Activated T-cell treated with anti-CD3 and anti-CD28 coated beads for 24 hours (primary cell): ENCODE measurements at places on chromosomes 2 and 18.

GRCh38 chr2:218180467-218181114, 13.8 kb upstream of the CXCR1 start:
- DNase-seq: no peak

DNA sequence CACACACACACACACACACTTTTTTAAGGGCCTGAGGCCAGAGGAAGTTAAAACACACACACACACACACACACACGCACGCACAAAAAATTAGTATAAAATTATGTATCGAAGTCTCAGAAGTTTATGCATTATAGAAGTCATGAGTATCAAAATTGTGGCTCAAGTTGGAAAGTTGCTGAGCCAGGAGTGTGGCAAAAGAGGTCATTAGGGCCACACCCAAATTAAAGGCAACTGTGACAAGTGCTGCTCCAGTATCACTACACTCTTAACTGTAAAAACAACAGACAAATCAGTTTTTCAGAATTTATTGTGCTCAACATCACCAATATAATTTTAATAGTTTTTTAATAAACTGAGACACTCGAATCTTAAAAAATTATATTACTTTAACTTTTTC, 36.9 kb downstream of the YWHAQ start:
- no peak for DNase-seq

GRCh38 chr2:877747-878146, 72.9 kb upstream of the SNTG2 start:
- DNase-seq: no peak

GRCh38 chr2:212343167-212343566, 195.4 kb downstream of the ERBB4 start:
- DNase-seq: no peak

DNA sequence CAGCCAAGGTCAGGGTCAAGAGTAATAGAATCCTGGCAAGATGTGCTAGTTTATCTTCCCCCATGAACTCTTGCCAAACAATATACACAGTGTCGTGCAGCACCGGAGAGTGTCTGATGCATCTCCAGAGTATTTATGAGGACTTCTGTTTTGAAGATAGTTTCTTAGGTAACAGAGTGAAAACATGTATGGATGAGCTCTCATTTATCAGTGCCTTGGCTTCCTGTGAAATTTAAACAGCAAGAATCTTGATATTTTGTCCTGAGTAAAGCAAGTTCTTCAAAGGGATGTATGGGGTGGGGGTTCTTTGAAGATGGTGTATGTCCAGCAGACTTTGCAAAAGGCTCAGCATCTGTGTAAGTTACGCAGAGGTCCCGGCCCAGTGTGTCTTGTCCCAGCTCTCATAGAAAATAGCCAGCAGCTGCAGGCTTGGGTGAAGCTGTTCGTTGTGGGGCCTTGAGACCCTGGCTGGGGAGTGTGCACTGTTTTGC, 361.0 kb upstream of the NT5C1B start:
- no peak for DNase-seq

- no peak for DNase-seq
These were observed 1.7 kb upstream of the PPP4R1 start for GRCh38 chr18:9616049-9616448.

- DNase-seq: no peak
These were observed 615.1 kb upstream of the SALL3 start for GRCh38 chr18:78364388-78364960.

GRCh38 chr2:179860255-179861026, 971 bp downstream of the ZNF385B start:
- no peak for DNase-seq

- DNase-seq: no peak
These were observed 41.9 kb downstream of the TMEM247 start for GRCh38 chr2:46521215-46521683.

GRCh38 chr2:9282128-9283112, 75.8 kb downstream of the ASAP2 start:
- DNase-seq: no peak

DNA sequence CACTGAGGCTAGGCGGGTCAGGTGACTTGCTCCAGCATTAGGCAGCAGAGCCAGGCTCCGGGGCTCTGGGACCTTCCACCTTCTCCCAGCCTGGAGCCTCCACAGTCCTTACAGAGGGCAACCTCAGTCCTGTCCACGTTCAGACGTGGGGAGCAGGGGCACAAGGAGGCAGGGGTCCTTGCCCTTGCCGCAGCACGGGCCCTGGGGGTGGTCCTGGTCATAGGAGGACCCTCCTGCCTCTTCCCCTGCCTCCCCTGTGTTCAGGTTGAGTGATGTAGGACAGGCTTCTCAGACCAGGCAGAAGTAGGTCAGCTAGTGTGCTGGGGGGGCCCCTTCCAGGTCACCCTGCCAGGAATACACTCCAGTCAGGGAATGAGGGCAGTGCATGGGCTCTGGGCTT, 5.4 kb upstream of the ARHGEF4 start:
- no peak for DNase-seq

- DNase-seq: no peak
These were observed 140.5 kb downstream of the SRBD1 start for GRCh38 chr2:45470531-45470930.

- no peak for DNase-seq
These were observed 216.5 kb upstream of the FN1 start for GRCh38 chr2:215652388-215652787.

GRCh38 chr2:178194600-178195389, 483 bp downstream of the OSBPL6 start:
- DNase-seq: no peak

- no peak for DNase-seq
These were observed 73.4 kb downstream of the VWC2L start for GRCh38 chr2:214484239-214484638.

GRCh38 chr2:211463397-211463796, 907.0 kb downstream of the CPS1 start:
- no peak for DNase-seq

GRCh38 chr18:42164556-42164955, 209.5 kb downstream of the PIK3C3 start:
- no peak for DNase-seq

DNA sequence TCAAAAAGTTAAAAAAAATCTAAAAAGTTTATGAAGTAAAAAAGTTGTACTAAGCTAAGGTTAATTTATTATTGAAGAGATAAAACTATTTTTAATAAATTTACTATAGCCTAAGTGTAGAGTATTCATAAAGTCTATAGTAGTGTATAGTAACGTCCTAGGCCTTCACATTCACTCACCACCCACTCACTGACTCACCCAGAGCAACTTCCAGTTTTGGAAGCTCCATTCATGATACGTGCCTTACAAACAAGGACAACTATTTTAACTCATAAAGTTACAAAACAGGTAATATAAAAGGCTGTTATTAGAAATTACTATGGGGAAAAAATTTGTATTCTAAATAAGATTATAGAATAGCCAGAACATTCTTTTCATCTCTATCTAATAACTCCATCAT, 158.9 kb upstream of the FN1 start:
- no peak for DNase-seq

DNA sequence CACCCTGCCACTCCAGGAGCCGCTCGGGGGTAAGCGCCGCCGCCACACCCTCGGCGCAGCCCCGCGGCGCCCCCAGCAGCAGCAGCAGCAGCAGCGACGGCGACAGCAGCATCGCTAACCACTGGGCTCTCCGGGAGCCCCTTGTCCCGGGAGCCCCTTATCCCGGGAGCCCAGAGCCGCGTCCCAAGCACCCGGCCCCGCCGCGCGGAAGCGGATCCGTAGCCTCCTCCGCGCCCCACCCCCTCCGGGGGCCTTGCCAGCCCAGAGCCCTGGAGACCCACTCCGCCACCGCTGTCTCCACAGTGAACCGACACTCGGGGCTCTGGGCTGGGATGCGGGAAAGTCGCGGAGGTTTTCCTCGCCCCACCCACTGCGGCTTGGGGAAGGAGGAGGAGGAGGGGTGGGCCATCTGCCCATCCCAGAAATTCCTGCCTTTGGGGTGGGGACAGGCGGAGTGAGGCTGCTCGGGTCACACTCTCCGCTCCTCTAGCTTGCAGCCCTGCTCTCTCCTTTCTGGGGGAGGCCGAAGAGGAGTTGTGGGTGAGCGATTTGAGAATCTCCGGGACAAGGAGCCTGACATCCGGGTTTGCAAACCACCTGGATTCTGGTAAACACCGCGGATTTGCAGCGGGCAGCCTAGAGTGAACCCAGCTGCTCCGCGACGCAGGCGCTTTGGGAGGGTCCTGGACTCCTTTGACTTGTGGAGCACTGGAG, at the start of gene PLA2R1:
PLA2R1 (minus strand) TSS at position 324 of the 714 bp plus-strand sequence; CDS start at position 112, 212 bp downstream.
- DNase-seq: no peak

DNA sequence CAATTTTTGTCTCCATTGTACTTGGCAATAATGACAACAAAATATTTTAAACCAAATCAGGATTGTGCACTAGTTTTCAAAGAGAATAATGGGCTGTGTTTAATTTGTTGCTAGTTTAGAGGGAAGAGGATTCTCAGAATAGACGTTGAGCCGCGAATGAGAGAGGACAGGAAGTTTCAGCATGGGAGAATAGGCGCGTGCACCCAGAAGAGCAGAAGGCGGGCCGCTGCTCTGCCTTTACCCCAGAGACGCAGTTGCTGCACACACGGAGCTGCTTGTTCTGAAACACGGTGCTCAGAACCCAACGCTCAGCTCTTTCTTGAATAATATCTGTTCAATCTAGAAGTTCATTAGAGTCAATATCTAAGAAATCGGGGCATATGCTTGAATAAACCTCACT, 223.4 kb downstream of the MYT1L start:
- no peak for DNase-seq

DNA sequence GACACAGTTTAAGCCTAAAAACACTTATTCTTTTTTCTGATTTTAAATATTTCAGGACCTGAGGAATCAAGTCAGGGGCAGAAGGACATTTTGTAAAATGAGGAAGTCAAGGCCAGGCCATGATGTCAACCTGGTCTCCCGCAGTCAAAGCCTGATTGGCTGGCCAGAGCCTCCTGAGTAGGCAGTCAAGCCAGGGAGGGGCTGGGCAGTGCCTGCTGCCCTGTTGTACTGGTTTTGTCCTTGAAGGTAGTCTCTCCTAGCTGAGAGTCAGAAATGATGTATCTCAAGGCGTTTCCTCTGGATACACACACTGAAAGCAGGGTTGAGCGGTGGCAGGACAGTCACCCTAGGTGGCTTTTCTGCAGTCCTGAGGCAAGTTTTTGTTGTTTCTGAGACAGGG, 19.8 kb downstream of the CCT7 start:
- DNase-seq: no peak

DNA sequence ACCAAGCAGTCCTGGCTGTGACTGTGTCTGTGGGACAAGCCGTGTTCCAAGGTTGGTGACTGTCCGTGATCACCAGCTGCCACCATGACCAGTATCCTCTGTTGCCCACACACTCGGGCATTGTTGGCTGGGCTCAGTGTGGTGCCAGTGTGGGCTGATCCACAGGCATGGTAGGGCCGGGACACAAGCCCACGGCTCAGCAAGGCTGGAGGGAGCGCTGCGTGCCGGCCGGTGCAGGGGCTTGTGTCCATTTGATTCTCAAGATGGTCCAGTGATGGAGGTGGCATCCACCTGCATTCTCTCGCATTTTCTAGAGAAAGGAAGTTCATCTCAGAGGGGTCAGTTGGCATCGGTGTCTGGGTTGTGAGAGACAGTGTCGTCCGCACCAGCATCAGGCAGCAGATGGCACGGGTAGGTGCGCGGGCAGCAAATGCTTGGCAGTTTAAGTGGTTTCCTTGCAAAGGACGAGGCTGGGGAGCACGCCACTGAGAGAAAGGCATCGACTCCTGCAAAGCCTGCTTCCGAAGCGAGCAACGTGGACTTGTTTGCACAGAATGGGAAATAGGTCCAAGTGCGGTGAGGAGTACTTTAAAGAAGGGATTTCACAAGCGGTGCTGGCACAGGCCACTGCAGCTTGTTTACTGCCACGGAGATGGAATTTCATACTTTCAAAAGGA, 20.9 kb downstream of the TWIST2 start:
- DNase-seq: no peak
